ENCODE measurements at places on chromosomes 4 and X.

DNA sequence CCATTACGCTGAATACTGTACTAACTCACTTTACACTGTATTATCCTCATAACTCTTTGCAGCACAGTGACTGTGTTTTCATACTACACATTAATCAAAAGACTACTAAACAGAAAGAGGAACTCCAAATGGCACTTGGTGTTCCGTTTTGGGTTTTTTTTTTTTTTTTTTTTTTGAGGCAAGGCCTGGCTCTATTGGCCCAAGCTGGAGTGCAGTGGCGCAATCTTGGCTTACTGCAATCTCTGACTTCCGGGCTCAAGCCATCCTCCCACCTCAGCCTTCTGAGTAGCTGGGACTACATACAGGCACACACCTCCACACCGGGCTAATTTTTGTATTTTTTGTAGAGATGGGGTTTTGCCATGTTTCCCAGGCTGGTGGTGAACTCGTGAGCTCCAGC is 10.7 kb downstream of the KLHL8 start:
- no peak for DNase-seq

DNA sequence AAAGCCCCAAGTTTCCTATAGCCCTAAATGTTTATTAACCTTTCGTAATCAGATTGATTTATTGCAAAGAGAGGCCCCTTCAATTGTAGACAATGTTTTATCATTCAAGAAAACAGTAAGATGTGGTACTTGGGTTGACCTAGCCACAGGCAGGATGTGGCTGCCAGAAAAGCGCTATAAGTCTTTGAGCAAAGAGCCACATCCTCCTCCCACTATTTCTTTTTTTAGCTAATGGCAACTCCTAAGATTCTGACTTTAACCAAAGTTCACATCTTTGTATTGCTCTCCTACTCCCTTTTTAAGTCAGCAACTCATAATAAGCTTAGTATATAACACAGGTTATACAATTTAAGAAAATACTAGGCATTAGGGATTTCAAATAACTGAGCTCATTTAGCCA is 70.7 kb upstream of the PPP3CA start:
- no peak for DNase-seq

DNA sequence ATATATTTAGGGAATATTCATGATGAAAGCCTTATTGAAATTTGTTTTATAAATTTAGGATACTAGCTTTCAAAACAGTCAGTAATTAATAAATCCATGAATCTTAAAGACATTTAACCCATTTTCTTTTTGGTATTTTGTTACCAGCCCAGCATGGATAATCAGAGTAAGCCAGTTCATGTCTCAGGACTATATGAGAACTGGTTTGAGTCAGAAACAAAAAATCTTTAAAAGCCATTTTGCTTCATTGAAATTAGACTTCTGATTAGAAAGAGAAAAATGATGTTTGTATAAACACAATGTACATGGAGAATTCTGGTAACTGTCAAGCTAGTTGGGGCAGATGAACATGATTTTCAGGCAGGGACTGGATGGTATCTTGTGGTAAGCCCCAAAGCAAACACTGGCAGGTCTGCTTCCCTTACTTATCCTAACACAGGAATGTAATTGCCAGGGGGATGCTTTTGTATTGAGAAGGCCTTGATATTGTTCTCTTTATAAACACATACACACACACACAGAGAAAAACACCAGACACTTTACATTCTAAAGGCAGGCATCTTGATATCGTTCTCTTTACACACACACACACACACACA is 9.4 kb downstream of the ARHGAP10 start:
- DNase-seq, result no peak

GRCh38 chr4:83320548-83320947 is 14.1 kb downstream of the HPSE start:
- DNase-seq, result no peak

- no peak for DNase-seq
These were observed 33.8 kb downstream of the FGFRL1 start for GRCh38 chr4:1045193-1045594.

DNA sequence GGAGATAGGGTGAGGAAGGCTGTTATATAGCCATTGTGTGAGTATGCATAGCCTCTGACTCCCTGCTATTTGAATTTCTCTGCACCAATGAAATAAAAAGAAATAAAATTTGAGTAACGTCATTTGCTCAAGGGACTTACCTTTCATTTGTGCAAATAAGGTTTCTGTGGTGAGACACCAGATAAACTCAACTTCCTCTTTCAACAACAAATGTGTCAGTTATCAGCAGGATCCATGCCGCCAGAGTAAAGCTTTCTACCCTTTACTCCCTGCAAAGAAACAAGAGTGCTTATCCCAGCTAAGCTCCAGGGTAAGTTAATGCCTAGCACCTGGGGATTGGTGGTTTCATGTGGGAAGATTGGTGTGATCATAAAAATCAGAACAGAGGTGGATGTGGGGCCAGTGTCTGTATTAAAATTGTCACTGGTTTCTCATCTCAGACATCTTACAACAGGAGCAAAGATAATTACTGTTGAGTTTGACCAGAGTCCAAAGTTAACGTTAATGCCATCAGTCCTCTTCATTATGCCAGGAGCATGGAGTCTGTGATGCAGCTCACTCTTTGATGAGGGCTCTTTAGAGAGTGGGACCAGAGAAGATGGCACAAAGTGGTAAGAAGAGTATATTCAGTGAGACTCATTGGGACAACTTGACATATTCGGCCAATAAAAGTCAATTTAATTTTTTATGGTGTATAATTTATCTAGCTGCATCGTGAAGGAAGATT is at the start of gene P2RY10:
P2RY10 (plus strand) TSS at position 206 of the 727 bp plus-strand sequence. CDS start 15,130 bp downstream, outside the sequence.
- no peak for DNase-seq

DNA sequence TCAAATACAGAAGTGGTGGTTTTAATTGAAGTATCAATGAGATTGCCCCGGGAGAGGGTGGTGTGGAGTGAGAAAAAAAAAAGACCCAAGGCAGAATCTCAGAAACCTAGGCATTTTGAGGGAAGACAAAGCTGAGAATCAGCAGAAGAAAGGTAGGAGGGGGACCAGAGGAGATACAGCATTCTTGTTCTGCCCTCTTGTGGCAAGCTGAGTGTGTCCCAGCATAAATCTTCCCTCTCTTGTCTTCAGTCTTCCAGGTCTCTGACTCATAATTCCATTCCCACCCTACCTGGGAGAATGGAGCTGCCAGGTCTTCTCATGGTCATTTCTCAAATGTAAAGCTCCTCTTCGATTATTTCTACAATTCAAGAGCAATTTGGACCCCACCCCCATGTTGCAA is 32.7 kb upstream of the MAGED1 start:
- DNase-seq, result no peak

DNA sequence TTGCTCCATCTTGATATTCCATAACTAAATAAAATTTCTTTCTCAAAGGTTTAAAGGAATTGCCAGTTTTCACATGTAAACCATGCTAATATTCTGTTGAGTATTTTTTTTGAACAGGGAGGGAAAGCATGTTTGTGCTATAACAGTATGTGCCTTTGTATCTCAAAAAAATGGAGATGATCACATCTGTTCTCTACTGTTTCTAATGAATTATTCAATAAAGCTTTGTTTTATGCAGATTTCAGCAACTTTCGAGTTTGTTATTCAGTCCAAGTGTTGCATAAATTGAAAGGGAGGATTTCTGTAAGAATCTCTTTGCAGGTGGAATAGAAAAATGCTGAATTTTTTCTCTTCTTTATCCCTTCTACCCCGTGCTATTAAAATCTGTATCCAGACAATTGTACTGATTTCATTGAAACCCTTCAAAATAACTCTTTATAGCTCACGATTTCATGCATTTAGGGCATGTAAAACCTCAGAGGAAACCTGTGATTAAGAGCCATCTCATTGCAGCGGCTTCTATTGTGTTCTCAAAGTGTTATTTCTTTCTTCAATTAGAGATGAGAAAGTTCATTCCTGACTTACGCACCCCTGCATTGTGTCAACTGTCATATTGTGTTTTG is 42.1 kb downstream of the NEIL3 start:
- no peak for DNase-seq

DNA sequence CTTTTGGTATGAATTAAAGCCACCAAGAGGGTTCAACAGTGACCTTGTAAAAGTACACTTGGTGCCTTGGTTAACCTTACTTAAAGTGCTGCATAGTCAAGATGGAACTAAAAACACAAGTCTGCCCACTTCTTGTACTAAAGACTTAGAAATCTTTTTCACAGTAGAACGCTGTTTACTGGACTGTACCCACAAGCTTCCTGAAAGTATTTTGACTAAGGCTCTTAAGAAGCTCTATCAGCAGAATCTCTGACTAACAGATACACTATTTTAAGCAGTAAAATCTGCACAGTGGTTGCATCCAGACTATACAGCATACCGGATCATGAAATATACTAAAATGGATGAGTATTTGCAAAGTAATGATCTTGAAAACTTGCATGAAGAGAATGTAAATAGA is 7.2 kb downstream of the RAB28 start:
- DNase-seq, result no peak

DNA sequence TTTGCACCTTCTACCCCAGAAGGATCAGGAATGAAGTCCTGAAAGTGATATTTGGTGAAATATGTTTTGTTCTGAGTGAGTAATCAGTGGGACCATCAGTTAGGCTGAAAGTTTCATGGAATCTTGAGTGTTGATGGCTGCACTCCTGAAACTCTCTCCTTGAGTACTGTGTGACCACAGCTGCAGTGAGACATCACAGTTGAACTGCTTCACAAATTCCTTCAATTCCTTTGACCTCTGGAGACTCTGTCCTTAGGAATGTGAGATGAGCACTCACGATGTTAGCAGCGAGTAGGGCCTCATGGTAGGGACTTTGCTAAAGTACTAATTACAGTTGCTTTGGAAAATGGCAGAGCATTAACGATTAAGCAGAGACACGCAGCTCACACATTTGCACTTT is 142.9 kb upstream of the SLC4A4 start:
- DNase-seq, result no peak

DNA sequence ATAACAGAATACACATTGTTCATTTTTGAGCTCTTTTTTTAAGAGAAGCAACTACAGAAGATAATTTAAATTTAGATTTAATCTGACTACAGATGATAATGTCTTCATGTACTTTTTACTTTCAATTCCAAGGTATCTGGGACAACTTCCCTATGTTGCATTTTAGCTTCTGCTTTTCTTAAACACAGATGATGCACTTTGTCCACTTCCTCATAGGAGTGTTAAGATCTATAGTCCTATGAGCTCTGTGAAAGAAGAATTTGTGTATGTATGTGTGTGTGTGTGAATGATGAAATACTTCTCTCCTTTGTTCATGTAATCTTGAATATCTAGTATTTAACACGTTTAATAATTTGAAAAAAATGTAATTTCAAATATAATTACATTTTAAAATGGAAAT is 5.3 kb upstream of the FHIP1A start:
- DNase-seq, result no peak

- DNase-seq, result peak; percentile 35
These were observed 175.1 kb downstream of the PARM1 start for GRCh38 chr4:75107755-75108612.

DNA sequence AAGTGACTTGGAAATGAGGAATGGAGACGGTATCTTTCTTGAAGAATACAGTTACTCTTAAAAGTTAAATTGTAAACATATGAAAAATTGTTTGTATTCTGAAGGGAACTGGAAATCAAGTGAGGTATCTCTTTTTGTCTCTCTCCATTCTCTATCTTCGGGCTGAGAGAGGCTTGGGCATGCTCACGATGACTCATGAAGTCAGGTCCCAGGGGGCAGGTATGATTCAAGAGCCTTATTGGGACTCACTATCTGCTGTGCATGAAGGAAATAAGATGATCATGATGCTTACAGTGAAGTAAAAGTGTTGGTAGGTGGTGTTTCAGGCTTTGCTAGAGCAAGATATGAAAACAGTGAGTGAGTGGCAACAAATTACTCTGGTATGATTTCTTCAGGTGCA is 200.4 kb upstream of the PITX2 start:
- no peak for DNase-seq

DNA sequence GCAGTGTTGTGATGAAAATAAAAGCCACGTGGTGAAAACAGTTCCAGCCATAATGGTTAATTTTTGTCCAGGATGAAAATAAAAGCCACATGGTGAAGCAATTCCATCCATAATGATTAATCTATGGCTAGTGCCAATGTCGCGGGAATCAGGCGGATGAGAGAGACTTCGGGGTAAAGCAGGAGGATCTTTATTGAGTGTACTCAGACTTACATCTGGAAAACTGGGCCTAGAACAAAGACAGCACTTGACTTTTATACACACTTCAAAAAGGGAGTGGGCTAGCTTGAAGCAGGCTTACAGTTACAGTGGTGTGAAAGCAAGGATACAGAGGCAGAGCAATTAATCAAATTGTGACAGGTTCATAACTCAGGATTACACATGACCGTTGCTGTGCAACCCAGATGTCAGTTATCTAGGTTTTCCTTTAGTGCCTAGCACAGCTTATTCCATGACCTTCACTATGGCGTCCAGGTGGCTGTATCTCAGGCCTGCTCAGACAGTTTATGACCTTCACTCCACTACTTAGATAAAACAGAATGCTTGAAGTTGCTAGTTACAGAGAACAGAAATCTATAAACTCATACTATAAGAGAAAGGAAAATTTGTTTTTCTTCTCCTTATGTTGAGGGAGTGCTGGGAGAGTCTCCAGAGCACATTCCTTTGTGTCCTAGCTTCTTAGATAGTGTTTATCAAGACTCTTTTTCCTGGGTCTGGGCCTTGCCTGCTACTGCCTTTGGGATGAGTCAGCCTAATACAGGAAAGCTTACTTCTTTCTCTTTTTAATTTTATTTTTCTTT is 5.9 kb upstream of the PLA2G12A start:
- DNase-seq, result no peak

DNA sequence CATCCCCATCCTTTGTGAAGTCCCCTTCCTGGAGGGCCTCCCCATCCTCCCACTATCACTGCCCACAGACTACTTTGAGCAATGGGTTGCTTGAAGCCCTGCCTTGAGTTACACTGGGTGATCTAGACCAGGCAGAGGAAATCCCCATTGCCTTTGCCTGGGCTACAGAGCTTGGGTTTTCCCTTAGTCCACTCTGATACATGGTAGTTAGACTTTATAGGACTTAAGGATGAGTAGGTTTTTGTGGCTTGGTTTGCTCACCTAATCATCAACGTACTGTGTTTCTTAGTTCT is 56.6 kb downstream of the TMEM131L start:
- DNase-seq, result no peak

DNA sequence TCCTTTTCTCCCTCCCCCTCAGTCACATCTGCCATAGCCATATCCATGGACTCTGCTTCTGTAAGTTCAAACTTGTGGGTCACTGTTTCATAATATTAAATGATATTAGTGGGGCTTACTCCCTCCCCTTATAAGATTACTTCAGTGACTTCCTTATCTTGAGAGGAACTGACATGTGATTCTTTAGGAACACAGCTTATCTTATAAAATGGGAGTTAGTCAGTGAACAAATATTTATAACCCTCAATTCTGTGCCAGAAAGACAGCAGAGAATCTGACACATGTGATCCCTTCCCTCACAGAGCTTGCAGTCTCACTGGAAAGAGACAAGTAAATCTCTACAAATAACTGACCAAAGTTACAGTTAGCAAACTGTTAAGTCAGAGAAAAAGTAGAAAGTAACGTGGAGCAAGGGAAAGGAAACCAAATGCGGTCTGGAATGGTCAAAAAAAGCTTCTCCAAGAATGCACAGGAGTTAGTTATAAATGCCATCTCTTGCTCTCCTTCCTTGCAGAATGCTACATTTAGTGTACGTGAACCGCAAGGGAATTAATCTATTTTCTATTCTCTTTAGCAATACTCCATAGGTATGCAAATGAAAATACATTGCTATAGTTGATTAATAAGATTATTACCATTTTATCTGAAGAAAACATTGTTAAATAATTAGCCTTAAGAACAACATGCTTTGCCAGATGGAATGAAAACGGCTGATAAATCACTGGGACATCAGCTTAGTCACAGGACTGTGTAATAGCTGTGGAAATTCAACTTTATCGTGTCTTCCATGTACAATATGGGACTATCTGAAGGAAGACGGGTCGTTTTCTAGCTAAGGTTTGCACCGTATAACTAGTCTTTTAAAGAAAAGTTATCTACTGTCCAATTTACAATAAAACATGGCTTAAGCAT is 29.0 kb downstream of the SGMS2 start:
- DNase-seq, result no peak
